ENCODE measurements at places on chromosomes 12 and 14. TPM values are rescaled to one million over a fixed set of nuclear protein-coding genes. Genes with fewer than 3 reads are reported as not detected.

RALGAPA1 gene
- total RNA-seq = 27.2 TPM

DNA sequence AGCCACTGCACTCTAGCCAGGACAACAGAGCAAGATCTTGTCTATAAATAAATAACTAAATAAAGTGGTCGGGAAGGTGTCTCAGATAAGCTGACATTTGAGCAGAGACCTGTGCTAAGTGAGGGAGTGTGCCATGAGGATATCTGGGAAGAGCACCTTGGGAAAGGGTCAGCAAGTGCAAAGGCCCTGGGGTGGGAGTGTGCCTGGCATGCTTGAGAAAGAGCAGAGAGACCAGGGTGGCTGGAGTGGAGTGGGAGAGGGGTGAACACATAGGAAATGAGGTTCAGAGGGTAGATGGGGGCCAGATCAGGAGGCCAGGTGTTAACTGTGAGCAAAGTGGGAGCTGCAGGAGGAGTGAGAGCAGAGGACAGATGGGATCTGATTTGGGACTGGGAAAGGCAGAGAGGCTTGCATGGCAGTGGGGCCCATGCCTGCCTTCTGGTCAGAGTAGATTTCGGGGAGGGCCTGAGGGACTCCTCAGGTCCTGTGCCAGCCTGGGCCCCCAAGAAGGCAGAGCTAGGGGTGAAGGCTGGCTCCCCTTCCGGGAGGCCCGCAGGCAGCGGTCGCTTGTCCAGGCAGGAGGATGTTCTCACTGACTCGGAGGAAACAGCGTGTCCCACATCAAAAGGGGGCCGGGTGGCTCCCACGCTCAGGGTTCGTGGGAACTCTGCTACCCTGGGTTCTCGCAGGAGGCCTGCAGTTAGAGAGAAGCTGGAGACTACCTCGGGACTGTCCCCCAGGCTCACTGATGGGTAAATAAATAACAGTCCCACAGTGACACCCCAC lies 32.6 kb downstream of the DTX1 start:
- no peak for DNase-seq

GRCh38 chr14:35911097-35911496 lies 85.0 kb downstream of the BRMS1L start:
- no peak for DNase-seq

- no peak for DNase-seq
These were observed 709.0 kb upstream of the FOXG1 start for GRCh38 chr14:28057359-28058296.

- DNase-seq = no peak
These were observed 68.9 kb downstream of the EML1 start for GRCh38 chr14:99862136-99862535.

DNA sequence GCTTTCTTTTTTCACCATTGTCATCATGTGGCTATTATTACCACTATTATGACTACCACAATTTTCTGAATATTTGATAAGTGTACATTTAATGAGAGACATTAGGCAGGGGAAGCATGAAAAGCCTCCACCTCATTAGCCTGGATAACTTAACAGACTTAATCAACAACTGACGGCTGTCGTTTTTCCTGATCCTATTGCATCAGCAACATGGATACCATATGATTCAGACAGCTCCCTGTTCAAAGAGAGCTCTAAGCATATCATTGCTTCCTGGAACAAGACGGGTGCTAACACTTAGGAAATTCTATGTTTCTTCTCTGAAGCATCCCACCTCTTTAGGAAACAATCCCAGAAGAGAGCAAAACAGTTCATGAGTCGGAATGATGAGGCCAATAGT lies 765.2 kb downstream of the NOVA1 start:
- DNase-seq = no peak

GRCh38 chr14:76510181-76510580 lies 134.2 kb downstream of the ESRRB start:
- no peak for DNase-seq

- peak; percentile 41 for DNase-seq
These were observed 240.2 kb upstream of the CLEC14A start for GRCh38 chr14:38496092-38496491.

DNA sequence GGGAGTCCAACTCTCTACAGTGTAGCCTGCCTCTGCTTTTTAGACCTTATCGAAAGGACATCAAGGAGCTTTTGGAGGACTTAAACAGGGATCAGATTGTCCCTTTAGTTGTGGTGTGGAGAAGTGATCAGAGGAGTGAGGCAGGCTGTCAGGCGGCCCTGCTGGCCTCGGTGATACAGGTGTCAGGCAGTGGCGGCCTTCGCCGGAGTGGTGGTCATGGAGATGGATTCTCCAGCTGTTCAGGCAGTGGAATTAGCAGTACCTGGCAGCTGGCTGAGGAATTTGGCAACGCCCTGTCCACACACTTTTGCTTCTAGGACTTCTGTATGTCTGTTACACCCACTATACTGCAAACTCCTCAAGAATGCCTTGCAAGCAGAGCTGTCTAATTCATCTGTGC lies 4.2 kb upstream of the CLMN start:
- peak; percentile 49 for DNase-seq

PTPN21 gene
- 12.6 TPM for total RNA-seq

PPFIBP1 gene
- 53.5 TPM for total RNA-seq

BCAT1 gene
- total RNA-seq = 239 TPM

GAS2L3 gene
- total RNA-seq = 54.6 TPM

GRCh38 chr14:55832974-55833373 lies 253.0 kb downstream of the KTN1 start:
- DNase-seq = no peak

DNA sequence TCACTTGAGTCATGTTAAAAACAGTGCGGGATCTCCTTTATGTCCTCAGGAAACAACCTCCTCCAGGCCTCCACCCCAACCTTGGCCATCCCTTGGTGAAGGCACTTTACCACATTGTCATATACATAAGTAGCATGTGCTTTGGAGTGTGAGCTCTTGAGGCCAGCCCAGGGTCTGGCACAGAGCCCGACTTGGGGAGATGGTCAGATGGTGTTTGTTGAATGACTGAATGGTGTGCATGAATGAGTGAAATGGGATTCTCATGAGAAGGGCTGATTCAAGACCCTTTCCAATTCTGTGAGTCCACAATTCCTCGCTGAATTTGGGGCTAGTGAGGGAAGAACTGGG lies 52.9 kb upstream of the DLK1 start:
- DNase-seq = no peak

DNA sequence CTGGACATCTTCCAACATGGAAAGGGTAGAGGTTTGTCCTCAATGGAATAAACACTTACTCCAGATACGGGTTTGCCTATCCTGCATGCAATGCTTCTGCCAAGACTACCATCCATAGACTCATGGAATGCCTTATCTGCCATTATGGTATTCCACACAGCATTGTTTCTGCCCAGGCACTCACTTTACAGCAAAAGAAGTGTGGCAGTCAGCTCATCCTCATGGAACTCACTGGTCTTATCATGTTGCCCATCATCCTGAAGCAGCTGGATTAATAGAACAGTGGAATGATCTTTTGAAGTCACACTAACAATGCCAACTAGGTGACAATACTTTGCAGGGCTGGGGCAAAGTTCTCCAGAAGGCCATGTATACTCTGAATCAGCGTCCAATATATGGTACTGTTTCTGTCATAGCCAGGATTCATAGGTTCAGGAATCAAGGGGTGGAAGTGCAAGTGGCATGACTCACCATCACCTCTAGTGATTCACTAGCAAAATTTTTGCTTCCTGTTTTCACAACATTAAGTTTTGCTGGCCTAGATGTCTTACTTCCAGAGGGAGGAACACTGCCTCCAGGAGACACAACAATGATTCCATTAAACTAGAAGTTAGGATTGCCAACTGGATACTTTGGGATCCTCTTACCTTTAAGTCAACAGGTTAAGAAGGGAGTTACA lies 140.4 kb downstream of the SLC35F4 start:
- DNase-seq = no peak

- DNase-seq = peak; percentile 42
These were observed 9.6 kb downstream of the NAB2 start for GRCh38 chr12:57098546-57098945.

- no peak for DNase-seq
These were observed 8.6 kb downstream of the GLIPR1 start for GRCh38 chr12:75489187-75489586.

GRCh38 chr12:52413202-52413601 lies 7.1 kb upstream of the KRT82 start:
- DNase-seq = no peak

CD69 gene
- not detected for total RNA-seq

GRCh38 chr14:93033983-93034670 lies 81.6 kb downstream of the ITPK1 start:
- peak; percentile 57 for DNase-seq

DNA sequence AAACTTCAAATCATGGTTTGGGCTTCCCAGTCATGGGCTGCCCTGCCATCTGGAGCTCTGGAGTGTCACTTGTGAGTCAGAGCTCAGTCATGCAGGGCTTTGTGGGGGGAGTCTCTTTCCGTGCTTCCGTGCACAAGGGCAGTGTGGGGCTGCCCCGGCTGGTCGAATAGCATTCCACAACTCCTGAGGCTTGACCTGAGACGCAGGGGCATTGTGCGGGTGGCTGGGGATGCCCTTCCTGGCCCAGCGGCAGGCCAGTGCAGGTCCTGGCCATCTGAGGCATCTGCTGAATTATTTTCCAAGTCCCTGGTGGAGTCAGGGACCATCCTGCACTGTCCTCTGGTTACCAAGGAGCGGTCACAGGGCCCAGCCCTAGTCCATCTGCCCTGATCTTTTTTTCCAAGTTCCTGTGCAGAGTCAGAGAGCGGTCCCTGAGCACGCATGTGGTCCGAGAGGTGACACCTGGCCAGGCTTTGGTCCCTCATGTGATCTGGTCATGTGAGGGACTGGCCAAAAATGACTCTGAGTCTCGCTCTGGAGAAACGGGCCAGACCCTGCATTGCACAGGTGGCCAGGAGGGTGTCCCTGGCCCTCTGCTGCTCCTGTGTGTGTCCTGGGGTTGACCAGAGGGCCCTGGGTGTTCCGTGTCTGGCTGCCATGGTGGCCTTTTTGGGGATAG lies 167.0 kb upstream of the ALG10B start:
- DNase-seq = peak; percentile 9

DNA sequence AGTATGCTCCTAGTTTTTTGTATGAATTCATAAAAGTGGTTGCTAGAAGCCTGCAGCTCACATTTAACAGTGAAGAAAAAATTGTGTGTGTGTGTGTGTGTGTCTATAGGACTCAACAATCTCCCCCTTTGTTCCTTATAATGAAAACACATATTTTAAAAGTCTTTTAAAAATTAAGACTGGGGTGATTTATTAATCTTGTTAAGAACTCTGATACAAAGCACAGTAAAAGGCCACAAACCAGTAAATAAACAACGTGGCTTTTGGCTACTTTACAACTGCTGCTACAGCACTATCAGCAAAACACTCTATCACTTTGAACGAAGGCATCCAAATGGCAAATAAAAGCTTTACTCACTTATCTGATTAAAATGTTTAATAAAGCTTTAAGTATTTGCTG lies 594 bp upstream of the VCPKMT start:
- DNase-seq = no peak

- DNase-seq = peak; percentile 71
These were observed 379.3 kb downstream of the NAV3 start for GRCh38 chr12:78209846-78210505.

PMEL gene
- total RNA-seq = 1.3 TPM

DNA sequence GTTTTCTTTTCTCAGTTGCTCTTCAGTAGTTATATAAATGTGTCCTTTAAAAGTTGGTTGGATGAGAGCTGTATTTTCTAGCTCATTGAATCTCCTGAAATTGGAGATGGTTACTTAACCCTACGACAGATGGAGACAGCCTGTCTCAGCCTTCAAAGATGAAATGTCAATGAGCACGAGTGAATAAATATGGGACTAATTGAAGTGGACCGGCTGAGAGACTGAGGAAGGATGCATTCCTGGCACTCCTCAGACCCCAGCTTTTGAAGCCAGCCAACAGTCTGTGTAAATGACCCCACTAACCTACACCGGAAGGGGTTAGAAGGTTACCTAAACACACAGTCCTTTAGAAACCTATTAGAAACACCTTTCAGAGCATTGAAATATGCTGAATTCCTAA lies 46.6 kb downstream of the PDZRN4 start:
- no peak for DNase-seq

- no peak for DNase-seq
These were observed 134.4 kb upstream of the SLC38A2 start for GRCh38 chr12:46506961-46507360.

CEBPE gene
- total RNA-seq = not detected

- DNase-seq = no peak
These were observed 3.0 kb downstream of the ZFYVE21 start for GRCh38 chr14:103718572-103718971.

NUBPL gene
- total RNA-seq = 13.6 TPM

GRCh38 chr12:109758426-109759420 lies 45.1 kb downstream of the FAM222A start:
- no peak for DNase-seq

- peak; percentile 88 for DNase-seq
These were observed 74.3 kb downstream of the MAP3K9 start for GRCh38 chr14:70735043-70735442.

DNA sequence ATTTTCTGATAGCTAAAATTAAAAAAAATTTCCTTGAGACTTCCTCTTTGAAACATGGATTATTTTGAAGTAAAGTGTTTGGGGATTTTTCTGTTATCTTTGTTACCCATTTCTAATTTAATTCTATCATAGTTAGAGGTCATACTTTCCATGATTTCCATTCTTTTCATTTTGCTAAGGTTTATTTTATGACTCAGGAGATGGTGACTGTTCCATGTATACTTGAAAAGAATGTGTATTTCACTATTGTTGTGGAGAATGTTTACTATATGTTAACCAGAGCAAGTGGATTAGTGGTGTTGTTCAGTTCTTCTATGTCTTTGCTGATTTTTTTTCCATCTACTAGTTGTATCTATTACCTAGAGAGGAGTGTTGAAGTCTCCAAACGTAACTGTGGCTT lies 250.5 kb upstream of the PELI2 start:
- no peak for DNase-seq

- DNase-seq = no peak
These were observed 370 bp downstream of the HRK start for GRCh38 chr12:116880817-116881324.

- no peak for DNase-seq
These were observed 513 bp downstream of the CCNK start for GRCh38 chr14:99481745-99482099.
